GM10248 (cell line): ENCODE measurements at places on chromosomes 6 and 20.

- peak; percentile 76 for DNase-seq
Observed at GRCh38 chr6:30686009-30686907, at the start of gene PPP1R18. Gene PPP1R18, minus strand, starts transcription at chr6:30686645. Its CDS starts 627 bp downstream, at chr6:30686018.

- no peak for DNase-seq
Observed at GRCh38 chr20:3461211-3461771, 9.5 kb upstream of the ATRN start.

DNA sequence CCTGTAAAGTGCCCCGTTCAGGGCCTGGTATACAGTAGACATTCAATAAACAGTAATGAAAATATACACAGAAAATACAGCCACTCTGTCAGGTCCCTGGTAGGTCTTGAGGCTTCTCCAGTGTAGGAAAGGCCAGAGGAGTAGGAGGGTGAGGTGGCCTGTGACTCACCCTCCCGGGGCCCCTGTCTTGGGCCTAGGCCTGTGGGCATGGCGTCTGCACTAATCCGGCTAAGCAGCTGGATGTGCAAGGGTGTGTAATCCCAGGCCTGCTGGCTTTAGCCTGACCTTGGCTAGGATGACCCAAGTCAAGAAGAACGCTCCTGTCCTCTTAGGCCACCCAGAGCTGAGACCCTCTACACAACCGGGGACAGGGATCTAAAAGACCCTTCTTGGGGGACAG lies 84.9 kb downstream of the KCNB1 start:
- no peak for DNase-seq

DNA sequence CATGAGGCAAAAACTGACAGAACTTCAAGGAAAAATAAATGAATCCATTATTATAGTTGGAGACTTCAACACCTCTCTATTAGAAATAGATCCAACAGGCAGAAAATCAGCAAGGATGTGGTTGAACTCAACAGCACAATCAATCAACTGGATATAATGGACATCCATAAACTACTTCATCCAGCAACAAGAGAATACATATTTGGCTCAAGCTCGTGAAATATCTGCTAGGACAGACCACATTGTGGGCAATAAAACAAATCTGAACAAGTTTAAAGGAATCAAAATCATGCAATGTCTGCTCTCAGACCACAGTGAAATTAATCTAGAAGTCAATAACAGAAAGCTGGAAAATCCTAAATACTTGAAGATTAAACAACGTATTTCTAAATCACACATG lies 362.6 kb downstream of the CD109 start:
- no peak for DNase-seq
